Stimulated activated CD8-positive, alpha-beta memory T cell treated with anti-CD3 and anti-CD28 coated beads, Interleukin-7, amount 100 ng/mL, for 4 hours (primary cell): ENCODE measurements at places on chromosomes 4 and X.

GRCh38 chrX:147749308-147749707, 162.4 kb upstream of the FMR1 start:
- no peak for DNase-seq

DNA sequence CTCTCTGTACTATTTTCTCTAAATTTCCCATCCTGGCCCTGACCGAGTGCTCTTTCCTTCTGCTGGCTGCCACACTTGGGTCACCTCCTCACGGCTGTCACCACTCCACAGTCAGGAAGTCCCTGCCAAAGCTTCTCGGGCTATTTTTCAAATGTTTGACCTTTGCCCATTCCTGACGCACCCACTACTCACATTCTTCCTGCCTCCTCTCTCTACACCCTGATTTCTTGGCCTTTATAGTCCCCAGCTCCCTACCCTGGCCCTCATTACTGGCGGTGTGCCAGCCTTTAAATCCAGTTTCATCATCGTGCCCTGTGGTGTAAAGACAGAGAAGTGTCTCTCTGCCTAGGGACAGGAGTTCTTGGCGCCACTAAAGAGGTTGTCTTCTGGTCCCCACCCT, 46.4 kb upstream of the GATB start:
- DNase-seq = no peak

GRCh38 chr4:168942985-168943384, 67.1 kb downstream of the CBR4 start:
- no peak for DNase-seq

DNA sequence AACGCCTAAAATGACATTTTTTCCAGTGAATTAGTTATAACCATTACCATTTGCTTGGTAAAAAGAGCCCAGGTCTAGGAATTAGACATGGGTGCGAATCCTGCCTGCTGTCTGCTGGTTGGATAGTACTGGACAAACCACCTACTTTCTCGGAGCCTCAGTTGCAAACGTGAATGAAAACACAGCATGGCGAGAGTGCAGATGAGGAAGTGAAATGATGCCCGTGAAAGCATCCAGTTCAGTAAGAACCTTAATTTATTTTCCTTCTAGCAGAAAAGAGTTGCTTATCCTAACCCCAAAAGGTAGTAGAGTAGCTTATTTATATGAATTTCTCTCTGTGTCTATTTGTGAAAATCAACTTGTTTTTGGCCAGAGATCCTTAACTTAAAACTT, 171.4 kb upstream of the GALNT7 start:
- no peak for DNase-seq

- no peak for DNase-seq
These were observed 10.0 kb downstream of the SAT1 start for GRCh38 chrX:23792861-23793553.

- DNase-seq = no peak
These were observed 1.6 kb upstream of the UNC5C start for GRCh38 chr4:95550115-95550987.

GRCh38 chrX:153569475-153569874, 29.5 kb downstream of the CCNQ start:
- DNase-seq = no peak

GRCh38 chr4:26152056-26152455, 168.8 kb upstream of the RBPJ start:
- no peak for DNase-seq

GRCh38 chrX:56787734-56788152, 58.7 kb downstream of the NBDY start:
- DNase-seq = no peak

- DNase-seq = no peak
These were observed 31.4 kb upstream of the SLC25A31 start for GRCh38 chr4:127698789-127699200.

DNA sequence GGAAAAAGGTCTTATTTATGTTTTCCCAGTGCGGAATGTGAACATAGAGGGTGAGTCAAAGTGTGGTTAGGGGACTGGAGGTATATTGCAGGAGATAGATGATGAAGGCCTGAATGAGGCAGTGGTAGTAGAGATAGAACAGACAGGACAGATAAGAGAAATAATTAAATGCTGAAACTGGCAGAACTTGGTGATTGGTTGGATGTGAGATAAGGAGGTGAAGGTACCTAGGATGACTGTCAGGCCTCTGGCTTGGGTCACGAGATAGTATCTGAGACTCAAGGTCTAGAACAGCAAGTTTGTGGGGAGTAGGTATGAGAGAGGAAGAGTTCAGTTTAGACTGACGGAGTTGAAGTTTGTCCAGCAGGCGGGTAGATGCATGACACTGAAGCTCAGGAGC, 3.5 kb downstream of the MND1 start:
- DNase-seq = no peak
